ENCODE measurements at places on chromosomes 1 and 21. TPM values are rescaled to one million over a fixed set of nuclear protein-coding genes. Genes with fewer than 3 reads are reported as not detected.
A peak's percentile ranks its signal among the peaks of the same experiment; 100 is the strongest.

DNA sequence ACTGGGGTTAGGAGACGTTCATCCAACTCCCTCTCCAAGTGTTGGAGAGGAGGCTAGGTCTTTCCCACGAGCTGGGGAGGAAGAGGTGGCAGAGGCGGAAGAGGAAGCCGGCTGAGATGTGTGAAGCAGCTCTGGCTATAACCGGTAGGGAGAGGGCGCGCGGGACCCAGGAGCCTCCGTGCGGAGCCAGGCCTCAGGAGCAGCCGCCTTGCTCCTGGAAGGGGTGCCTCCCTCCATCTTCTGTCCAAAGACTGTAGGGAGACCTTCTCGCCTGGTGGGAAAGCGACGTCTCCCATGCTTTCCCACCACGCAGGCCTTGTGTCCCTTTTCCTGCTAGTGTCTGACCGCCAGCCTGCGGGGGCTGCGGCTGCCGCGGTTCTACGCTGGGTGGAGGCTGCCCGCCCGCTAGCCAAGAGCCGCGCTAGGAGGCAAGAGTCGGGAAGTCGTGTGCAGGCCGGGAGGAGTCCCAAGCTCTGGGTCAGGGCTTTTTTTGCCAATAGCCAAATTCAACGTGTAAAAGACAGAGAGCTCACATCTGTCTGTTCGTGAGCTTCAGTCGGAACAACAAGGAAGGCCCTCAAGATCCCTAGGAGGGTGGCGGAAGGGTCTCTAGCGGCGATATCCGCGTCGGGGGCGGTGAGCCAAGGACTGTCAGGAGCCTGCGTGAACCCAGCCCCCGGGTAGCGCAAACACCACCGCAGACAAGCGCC is 8.4 kb upstream of the NBPF11 start:
- H3K4me3 ChIP-seq = no peak overlapping the region
- no peaks in the 10 kb centered on the region for H3K4me1 ChIP-seq
- H3K27ac ChIP-seq = no peak overlapping the region

Gene ISG15
- 93.6 TPM for total RNA-seq

DNA sequence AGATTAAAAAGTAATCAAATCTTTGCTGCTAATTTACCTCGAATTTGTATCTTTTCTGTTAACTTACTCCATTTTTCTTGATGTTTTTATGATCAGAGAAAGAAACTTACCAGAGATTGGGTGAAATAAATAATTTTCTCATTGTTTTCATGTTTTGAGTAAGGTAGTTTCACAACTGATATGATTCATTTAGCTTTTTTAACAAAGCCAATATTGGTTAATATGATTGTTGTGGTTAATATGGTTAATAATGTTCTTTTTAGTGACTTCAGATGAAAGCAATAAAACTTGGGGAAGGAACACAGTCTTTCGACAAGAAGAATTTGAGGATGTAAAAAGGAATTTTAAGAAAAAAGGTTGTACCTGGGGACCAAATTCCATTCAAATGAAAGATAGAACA is 48.1 kb downstream of the MAP3K21 start:
- no peaks in the 10 kb centered on the region for H3K4me1 ChIP-seq
- no peak overlapping the region for H3K4me3 ChIP-seq
- no peaks in the 10 kb centered on the region for H3K27me3 ChIP-seq
- H3K36me3 ChIP-seq = no peaks in the 10 kb centered on the region
- H3K27ac ChIP-seq = no peak overlapping the region

DNA sequence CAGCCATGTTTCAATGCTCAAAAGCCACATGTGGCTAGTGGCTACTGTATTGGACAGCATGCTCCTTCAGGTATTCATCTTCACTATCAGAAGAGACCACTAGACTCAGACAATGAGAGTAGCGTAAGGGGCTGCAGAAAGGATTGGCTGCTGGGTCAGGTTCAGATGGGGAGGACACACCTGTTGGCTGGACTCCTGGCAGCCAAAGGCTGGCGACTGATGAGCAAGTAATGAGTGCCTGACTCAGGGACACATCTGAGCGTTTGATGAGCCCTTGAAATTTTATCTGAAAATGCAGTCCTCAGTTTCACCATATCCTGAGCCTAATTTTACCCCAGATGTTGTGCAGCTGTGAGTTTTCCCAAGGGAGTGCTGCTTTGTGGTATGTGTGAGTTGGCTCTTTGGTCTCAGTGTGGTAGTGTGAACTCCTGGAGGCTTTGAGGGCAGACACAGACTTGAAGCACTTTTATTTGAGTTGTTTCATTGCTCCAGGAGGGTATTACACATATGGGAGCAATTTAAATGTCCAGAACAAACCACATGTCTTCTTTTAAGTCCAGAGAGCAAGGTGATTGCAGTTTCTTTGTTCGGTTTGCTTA is 9.6 kb downstream of the ST6GALNAC3 start:
- no peak overlapping the region for H3K27ac ChIP-seq
- H3K4me1 ChIP-seq = no peaks in the 10 kb centered on the region
- DNase-seq = no peak
- H3K36me3 ChIP-seq = no peaks in the 10 kb centered on the region

DNA sequence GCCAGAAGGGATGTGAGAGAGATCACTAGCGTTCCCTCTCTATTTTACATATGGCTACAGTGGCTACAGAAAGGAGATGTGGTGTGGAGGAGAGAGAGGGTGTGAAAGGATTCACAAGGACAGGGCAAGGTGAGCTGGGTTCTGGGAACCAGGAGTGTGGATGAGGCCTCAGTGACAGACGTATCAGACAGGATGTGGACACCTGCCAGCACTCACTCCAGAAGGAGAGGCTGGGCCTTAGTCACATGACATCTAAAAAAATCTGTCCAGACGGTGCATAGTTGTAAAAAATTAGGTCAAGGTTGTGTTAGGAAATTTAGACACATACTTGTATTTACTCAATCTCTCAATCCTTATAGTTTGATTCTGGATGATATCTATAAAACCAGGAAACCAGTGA is 10.6 kb downstream of the TRIM67 start:
- H3K27ac ChIP-seq = no peak overlapping the region
- H3K36me3 ChIP-seq = no peaks in the 10 kb centered on the region
- no peaks in the 10 kb centered on the region for H3K4me1 ChIP-seq
- no peak overlapping the region for H3K4me3 ChIP-seq
- no peak for DNase-seq

DNA sequence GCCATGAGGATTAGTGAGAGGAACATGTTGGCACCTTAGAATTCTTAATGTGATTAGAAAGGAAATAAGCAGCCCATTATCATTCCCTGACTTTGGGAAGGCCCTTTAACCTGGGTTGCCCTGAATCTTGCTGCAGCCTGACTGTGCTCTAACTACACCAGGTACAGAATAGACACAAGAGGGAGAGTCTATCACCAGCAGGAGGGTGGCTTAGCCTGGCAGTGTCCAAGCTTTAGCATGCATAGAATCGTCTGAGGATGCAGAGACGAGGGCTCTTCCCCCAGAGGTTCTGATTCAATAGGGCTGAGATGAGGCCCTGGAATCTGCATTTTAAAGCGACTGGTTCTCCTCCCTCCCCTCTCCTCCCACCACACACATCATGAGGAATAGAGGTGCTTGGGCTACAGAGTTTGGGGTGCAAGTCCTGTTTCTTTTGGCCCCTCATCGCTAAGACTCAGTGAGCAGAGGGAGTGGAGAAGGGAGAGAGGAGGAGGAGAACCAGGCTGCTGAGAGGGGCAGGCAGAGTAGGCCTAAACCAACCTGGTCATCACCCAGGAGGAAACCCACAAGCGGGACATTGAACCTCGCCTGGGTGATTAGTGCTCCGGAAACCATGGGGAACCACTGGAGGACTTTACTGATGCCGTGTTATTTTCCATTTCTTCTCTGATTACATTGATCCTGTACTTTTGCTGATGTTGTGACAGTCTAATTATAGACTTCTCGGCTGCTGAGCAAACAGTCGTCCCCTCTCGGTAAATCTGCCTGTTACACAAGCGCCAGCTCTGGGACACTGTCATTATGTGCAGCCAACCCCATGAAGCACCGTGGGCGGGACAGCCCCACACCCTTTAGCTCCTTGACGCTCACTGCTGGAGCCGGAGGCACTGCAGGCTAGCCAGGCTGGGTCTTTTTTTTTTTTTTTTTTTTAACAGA is 6.3 kb upstream of the TENT5C start:
- no peaks in the 10 kb centered on the region for H3K27me3 ChIP-seq
- H3K27ac ChIP-seq = no peak overlapping the region
- H3K4me1 ChIP-seq = no peaks in the 10 kb centered on the region
- no peak for DNase-seq
- no peaks in the 10 kb centered on the region for H3K36me3 ChIP-seq

DNA sequence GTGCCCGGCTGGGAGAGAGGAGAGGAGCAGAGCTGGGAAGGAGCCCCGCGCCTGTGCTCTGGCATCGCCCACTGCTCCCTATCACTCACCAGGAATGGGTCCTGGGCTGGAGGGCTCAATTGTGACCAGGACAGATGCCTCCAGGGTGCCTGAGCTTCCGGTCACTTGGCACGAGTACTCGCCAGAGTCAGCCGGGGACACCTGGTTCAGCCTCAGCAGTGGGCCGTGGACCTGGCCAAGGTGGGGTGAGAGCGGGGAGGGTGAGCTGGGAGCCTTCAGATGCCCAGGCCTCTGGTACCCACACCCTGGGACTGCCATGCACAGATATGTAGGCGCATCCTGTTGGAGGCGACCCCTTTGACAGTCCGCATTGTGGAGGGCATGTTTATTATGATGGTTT is 31.1 kb downstream of the LDLRAD2 start:
- H3K27me3 ChIP-seq = no peaks in the 10 kb centered on the region
- H3K4me3 ChIP-seq = no peak overlapping the region
- H3K4me1 ChIP-seq = no peaks in the 10 kb centered on the region
- H3K36me3 ChIP-seq = peaks cover 99% of the 10 kb centered on the region
- peak; percentile 59 for DNase-seq

GRCh38 chr1:175823406-175823805 is 80.0 kb upstream of the TNR start:
- no peaks in the 10 kb centered on the region for H3K4me1 ChIP-seq
- H3K27ac ChIP-seq = no peak overlapping the region
- no peak for DNase-seq
- no peaks in the 10 kb centered on the region for H3K27me3 ChIP-seq

DNA sequence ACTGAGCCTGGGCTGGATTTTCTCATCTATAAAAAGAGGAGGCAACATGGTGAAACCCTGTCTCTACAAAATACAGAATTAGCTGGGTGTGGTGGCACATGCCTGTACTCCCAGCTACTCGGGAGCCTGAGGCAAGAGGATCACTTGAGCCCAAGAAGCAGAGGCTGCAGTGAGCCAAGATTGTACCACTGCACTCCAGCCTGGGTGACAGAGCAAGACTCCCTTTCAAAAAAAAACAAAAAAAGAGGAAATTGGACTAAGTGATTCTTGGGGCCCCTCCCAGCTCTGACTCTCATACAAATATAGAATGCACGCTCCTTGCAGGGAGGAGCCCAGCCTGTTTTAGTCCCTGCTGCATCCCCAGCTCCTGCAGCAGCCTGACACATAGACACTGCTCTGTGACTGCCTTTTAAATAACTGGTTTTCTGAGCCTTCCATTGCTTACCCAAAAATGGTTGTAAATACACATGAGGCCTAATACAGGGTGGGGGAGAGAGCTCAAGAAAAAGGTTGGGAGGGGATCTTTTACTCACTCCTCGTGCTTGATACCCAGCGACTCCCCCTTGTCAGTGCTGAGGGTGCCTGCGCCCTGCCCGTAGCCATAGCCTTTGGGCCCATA is 17.2 kb downstream of the CSRP1 start:
- no peak overlapping the region for H3K4me3 ChIP-seq
- peaks cover 73% of the 10 kb centered on the region for H3K4me1 ChIP-seq
- no peak for DNase-seq
- H3K36me3 ChIP-seq = peaks cover 62% of the 10 kb centered on the region
- H3K27me3 ChIP-seq = no peaks in the 10 kb centered on the region

Gene DBT
- 15.7 TPM for total RNA-seq

GRCh38 chr21:42429856-42430255 is 26.2 kb downstream of the UBASH3A start:
- H3K27ac ChIP-seq = no peak overlapping the region
- H3K27me3 ChIP-seq = no peaks in the 10 kb centered on the region
- peaks cover 6% of the 10 kb centered on the region for H3K4me1 ChIP-seq

Gene GCSAML
- 2.7 TPM for total RNA-seq

- no peak overlapping the region for H3K4me3 ChIP-seq
- no peaks in the 10 kb centered on the region for H3K27me3 ChIP-seq
- no peaks in the 10 kb centered on the region for H3K36me3 ChIP-seq
- no peak overlapping the region for H3K27ac ChIP-seq
- DNase-seq = no peak
- H3K4me1 ChIP-seq = no peaks in the 10 kb centered on the region
These were observed 1035.7 kb downstream of the ADGRL2 start for GRCh38 chr1:82836213-82836972.

DNA sequence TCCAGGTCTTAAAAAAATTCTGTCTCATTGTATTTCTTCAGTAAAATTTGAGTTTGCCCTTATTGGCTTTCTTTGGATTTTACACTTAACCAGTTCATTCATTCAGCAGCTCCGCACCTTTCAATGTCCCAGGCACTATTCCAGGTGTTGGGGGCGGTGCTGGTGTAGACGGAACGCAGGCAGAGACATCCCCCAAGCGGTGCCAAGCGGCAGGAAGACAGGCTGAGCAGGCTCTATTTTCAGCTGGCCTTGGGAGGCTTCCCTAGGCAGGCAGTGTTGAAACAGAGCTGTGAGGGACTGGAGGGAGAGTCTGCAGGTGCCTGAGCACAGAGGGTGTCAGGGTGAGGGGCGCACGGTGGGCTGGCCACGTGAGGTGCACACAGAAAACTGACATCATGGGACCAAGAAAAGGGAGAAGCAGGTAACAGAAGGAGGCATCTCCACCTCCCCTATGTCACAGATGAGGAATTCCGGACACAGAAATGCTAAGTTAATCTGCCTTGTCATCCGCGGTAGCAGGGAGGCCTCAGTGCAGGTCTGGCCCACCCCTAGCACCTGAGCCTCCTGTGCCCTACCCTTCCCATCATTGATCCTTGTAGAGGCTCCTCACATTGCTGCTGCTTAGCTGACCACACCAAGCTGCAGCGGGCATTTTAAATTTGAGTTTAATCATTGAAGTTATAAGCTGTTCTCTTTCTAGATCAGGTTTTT is 40.8 kb downstream of the SLC37A1 start:
- H3K4me1 ChIP-seq = no peaks in the 10 kb centered on the region
- H3K27ac ChIP-seq = no peak overlapping the region
- H3K4me3 ChIP-seq = no peak overlapping the region
- DNase-seq = peak; percentile 41

Gene CAMTA1
- total RNA-seq = 63.4 TPM

DNA sequence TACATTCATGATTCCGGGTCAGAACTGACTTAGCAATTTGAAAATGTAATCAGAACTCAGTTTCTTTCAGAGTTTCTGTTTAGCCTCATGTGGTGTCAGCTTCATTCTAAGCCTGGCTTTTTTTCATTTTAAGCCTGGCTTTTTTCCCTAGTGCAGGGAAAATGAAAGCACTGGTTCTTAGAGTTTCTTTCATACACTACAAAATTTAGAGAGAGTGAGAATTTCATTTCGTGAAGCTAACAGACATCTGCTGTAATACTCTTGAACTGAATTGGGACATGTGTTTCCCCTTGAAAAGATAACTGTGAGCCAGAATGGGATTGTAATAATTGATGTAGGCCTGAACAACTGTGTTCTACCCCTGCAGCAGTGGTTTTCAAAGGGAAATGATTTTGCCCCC is 95.3 kb upstream of the KIAA0040 start:
- H3K27me3 ChIP-seq = no peaks in the 10 kb centered on the region
- no peak overlapping the region for H3K4me3 ChIP-seq
- H3K27ac ChIP-seq = no peak overlapping the region
